ENCODE measurements at places on chromosomes 1 and 21.

- DNase-seq: no peak
These were observed 52.1 kb upstream of the AKT3 start for GRCh38 chr1:243902100-243902499.

DNA sequence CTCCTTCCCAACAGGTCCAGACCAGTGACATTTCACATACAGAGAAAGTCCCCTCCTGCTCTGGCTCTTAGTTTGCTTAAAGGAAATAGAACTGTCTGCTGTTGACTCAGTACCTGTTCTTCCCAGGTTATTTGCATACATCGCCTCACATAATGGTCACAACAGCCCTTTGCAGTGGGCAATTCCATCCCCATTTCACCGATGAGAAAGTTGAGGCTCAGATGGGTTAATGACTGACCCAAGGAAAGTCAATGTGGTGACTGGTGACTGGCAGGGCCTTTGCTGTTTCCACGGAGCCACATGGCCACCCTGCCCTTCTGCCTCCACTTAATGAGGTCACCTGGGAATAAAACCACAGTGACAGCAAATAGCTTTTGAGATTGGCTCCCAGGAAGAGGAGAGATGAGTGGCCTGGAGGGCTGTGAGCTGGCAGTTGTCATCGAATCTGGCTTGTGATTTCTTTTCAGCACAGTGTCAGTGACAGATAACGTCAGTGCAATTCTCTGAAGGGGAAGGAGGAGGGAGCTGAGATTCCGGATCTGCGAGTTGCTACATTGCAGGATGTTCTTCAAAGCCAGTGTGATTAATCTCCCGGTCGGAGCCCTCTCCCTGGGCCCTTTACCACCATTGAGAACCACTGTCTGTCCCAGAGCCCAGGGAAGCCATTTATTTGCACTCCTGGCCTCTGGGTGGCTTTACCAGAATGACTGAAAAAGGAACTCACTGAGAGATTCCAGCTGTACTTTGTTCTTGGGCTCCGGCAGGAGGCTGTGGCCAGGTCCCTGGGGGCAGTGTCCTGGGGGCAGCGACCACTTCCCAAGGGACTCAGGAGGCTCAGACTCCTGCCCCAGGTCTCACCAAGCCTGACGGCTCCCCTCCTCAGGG, 117.2 kb downstream of the CNIH3 start:
- DNase-seq: no peak

DNA sequence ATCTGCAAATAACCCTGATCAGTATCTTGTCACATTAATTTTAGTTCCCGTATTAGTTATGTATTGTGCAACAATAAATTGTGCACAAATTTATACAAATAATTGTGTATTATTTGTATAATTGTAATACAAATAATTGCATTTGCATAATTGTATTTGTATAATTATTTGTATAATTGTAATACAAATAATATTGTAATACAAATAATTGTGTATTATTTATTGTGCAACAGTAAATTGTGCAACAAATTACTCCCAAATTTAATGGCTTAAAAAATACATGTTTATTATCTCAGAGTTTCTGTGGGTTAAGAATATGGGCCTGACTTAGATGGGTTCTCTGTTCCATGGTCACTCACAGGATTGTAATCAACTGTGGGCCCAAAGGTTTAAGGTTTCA, 86.2 kb upstream of the SAMSN1 start:
- no peak for DNase-seq

- no peak for DNase-seq
These were observed 18.3 kb upstream of the IFNGR2 start for GRCh38 chr21:33384841-33385331.

DNA sequence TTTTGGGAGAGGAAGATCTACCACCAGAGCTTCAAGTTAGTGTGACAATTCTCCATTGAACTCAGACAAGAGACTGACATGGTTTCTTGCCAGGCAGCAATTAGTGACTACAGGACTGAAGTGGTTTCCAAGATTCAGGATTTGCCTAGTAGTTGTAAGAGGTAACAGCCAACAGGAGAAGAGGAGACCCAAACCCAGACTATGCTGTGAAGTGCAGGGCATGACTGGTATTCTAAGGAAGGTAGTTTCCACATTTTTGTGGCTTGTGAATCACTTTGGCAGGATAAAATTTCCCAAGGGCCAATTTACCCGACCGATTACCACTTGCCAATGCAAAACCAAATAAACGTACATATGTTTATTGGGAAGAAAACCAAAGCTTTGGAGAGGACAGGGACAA, 14.7 kb upstream of the RAP1A start:
- no peak for DNase-seq

- no peak for DNase-seq
These were observed 37.5 kb downstream of the SPTA1 start for GRCh38 chr1:158649052-158649451.

- no peak for DNase-seq
These were observed 12.4 kb upstream of the NBPF1 start for GRCh38 chr1:16625497-16626408.

- DNase-seq: no peak
These were observed 1.6 kb downstream of the PIK3CD start for GRCh38 chr1:9653210-9653490.

GRCh38 chr1:218254296-218254946, 30.7 kb upstream of the RRP15 start:
- no peak for DNase-seq

DNA sequence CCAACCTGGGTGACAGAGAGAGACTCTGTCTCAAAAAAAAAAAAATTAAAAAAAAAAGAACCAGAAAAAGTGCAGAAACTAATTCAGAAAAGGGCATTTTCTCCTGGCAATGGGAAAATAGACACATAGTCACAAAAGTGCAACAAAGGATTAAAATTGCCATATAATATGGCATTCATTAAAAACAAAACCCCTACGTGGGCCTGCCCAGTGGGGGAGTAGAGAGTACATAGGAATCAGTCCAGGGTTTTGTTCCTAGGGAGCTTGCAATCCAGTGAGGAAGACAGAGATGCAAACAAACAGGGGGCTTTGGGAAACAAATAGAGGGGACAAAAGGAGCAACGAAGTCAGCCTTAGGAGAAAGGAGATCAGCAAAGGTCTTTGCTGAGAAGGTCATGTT, 4.5 kb upstream of the TRABD2B start:
- DNase-seq: no peak

- DNase-seq: no peak
These were observed 24.5 kb upstream of the RGS1 start for GRCh38 chr1:192550922-192551534.

DNA sequence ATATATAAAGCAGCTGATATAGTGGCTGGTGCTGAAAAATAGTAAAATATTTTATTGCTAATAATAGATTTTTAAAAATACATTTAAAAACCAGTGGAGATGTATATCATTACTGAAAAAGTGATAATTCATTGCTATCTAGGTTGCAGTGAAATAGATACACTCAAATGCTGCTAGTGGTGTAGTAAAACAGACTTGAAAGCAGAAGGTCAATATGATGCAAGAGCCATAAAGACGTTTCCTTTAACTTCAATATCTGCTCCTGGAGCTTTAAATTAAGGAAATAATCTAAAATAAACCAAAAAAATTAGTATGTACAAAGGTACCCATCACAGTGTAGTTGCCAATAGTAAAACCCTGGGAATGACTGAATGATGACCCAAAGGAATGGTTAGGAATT, 26.2 kb downstream of the RHEX start:
- no peak for DNase-seq

GRCh38 chr1:20730690-20731056, 1.8 kb downstream of the SH2D5 start:
- no peak for DNase-seq
